Daoy (cell line): ENCODE measurements at places on chromosomes 4 and X.

GRCh38 chrX:109187473-109188168 lies 294.3 kb downstream of the GUCY2F start:
- DNase-seq, result no peak

DNA sequence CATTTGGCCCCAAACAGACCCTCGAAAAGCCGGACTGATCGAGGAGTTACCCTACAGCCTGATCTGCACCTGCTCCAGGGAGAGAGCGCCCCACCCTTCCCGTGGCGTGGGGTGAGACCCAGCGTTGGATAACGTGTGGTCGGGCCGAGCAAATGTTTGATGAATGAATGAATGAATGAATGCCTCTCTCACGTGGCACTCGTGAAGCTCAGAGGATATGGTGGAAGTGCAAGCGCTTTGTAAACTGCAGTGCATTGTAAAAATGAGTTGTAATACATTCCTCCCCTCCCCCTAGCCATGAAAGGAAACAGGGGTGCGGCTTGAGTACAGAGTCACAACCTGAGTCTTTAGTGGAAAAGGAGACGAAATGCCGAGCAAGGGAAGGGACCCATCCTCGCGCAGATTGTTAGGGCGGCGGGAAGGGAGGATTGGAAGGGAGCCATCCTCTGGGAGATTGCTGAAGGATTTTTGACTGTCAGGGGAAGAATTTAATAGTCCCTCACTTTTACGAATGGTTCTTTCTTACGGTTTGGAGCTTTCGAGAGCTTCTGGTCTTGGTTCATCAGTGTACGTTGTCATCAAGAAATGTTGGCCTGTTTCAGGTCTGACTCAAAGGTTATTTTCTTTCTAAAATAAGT lies 772 bp upstream of the FBXW7 start:
- no peak for DNase-seq

DNA sequence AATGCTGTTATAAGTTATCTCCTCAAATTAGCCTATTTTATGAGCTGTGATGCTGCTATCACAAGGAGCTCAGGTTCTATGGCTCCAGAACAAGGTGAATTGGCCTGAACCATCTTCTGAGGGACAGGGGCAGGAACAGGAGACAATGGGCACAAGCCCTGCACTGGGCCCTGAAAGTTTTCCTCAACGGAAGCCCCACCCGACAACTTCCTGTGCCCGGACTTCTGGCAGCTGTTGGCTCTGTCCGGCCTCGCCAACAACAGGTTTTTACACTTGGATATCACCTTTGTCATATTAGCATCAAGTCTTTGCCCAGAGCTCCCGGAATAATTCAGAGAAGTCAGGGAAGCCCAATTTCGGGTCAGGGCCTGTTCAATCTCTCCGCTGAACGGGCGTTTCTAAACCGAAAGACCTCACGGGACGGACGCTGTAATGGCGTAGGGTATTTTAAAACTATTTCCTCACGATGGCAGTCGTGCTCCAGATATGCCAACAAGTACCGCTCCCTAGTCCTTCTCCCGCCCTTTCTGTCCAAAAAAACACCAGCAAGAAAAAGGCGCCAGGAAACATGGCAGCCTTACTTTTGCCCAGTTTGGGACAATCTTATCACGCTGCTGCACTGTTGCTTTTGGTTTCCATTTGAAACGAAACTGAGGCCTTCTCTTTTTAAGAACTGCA lies 201.0 kb upstream of the STK26 start:
- DNase-seq, result no peak

- DNase-seq, result no peak
These were observed 374.8 kb upstream of the GNPDA2 start for GRCh38 chr4:45100956-45101818.

DNA sequence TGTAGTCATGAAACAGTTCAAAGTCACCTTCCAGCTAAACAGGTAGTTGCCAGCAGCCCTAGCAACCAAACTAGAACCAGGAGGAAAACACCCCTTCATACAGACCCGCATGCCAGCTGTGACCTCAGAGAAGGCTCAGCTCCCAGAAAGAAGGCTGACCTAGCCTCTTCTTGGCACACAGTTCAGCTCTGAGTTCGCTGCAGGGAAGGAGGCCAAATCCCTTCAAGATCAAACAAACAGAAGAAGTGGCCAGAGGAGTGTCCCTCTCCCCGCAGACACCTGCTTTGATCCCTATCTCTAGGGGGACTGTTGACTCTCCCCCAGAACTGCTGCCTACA lies 56.0 kb downstream of the HADH start:
- no peak for DNase-seq

GRCh38 chr4:26692014-26692726 lies 108.3 kb downstream of the TBC1D19 start:
- no peak for DNase-seq

DNA sequence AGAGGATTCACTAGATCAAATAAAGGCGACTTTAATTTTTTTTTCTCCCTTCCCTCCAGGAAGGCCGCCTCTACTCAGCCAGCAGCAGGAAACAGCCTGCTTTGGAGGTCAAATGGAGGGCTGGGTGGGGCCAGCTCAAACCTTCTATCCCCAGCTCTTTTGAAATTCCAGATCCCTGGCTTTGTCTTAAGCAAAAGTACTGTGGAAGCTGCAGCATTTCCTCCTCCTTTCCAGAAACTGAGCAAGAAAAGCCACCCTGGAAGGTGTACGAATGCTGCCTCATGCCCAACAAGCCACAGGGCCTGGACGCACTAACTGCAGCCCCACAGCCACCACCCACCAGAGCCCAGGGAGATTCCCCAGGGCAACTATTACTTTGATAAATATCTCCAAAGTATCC lies 55.1 kb upstream of the ZCCHC13 start:
- DNase-seq, result no peak

- DNase-seq, result no peak
These were observed 10.4 kb downstream of the KIT start for GRCh38 chr4:54668014-54668611.

DNA sequence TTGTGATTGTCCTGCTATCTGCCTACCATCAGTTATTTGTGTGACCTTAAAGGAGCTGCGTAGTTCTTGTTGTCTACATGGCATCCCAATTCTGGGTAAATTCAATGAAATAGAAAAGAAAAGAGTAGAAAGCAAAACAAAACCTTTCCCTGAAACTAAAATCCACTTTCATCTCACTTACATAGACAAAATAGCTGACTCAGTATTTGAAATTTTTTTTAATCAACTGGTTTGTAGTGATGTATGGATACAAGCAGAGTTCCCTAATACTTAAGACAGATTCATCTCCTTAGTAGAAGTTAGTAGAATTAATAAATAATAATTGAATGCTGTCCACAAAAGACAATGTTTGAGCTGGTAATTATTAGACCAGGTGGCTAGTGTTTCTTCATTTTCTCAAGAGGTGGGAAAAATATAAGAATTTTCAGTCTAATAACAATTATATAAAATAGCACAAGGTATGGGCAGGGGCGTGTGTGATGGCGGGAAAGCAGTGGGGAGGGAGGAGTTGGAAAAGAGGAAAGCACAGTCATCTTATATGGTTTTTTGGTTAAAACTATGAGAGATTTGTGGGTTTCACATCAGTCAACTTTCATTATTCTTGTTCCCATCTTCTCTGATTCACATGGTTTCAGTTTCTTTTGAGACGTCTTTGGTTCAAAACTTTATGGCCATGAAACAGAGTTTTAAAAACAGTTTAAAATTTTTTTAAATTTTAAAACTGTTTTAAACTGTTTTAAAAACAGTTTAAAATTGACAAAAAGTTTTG lies 275.2 kb downstream of the SPRY1 start:
- DNase-seq, result no peak

- no peak for DNase-seq
These were observed 15.6 kb downstream of the DCK start for GRCh38 chr4:71009086-71009485.

DNA sequence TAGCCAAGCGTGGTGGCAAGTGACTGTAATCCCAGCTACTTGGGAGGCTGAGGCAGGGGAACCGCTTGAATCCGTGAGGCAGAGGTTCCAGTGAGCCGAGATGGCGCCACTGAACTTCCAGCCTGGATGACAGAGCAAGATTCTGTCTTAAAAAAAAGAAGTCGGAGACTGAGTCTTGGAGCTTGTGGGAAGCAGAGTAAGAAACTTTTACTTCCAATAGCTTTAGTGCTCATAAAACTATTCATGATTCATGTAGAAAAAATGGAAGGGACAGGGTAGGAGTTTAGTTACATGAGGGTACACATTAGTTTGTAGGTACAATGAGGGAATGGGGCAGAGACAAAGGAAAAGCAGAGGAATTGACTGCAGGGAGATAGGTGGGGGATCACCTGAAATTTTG lies 19.3 kb downstream of the RAP2C start:
- no peak for DNase-seq

GRCh38 chr4:163591614-163592020 lies 97.1 kb downstream of the TMA16 start:
- DNase-seq, result no peak

GRCh38 chr4:109721033-109721432 lies 8.8 kb downstream of the PLA2G12A start:
- DNase-seq, result peak; percentile 38

- peak; percentile 73 for DNase-seq
These were observed 28.4 kb downstream of the TRMT44 start for GRCh38 chr4:8468746-8469535.

- no peak for DNase-seq
These were observed 193.6 kb upstream of the BANK1 start for GRCh38 chr4:101596781-101597552.

- DNase-seq, result no peak
These were observed 25.1 kb upstream of the CLDN34 start for GRCh38 chrX:9942086-9942485.

DNA sequence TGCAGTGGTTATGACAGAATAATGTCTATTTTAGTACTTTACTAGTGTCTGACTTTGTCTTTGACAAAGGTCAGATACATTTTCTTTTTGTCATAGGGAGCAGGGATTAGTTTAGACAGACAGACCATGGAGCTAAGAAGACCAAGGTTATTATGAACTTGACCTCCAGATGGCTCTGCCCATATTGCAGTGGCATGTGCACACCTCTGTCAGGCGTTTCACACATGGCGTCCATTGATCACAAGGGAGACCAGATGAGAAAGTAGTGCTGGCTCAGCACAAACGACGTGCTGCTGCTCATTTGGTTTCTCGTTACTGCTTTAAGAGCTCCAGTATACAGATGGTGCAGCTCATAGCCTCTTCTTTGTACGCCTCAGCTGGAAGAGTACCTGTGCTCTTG lies 56.3 kb upstream of the HPSE start:
- no peak for DNase-seq

GRCh38 chrX:107551546-107551945 lies 76.8 kb upstream of the PRPS1 start:
- DNase-seq, result no peak

DNA sequence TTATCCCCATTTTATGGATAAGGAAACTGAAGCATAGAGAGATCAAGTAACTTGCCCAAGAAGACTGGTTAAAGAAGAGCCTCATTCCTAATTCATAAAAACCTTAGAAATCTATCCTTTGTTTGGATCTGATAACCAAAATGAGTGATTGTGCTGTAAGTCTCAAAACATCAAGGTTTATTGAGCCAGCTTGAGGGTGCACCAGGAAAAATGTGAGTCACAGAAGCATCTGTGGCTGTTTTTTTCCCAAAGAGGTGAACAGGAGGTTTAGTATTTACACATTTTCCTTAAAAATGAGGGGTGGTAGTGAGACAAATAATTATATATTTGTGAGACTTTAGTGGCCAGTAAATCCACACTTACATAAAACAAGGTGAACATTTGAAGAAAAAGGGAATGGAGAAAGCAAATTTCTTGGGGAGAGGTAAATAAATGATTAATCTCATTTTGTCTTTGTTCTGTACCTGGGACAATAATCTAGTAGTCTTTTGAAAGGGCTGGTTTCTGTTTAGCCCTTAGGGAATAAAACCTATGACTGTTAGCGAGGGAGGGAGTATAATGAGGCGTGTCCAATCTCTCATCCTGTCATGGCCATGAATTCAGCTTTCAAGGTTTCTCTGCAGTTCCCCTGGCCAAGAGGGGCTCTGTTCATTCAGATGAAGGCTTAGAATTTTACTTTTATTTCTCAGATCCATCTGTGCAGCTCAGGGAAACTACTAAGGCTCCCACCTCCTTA lies 12.2 kb upstream of the FMR1 start:
- DNase-seq, result peak; percentile 7
